Activated CD8-positive, alpha-beta memory T cell treated with anti-CD3 and anti-CD28 coated beads for 1 hour (primary cell): ENCODE measurements at places on chromosomes 2 and 18.

DNA sequence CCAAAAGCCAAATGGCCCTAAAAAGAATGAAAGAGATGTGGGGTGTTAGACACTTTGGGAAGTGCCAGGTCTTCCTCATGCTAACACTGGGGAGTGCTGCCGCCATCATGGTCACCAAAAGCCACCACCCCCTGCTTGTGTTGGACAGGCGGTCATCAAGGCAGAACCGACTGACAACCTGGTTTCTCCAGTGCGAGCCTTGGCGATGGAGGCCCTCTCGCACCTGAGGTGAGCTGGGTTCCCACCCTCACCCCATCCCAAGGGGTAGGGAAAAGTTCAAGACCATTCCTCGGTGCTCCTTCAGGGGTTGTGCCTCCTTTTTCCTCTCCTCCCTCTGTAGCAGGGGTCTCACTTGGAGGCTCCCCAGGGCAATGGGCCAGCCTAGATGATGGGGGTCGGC lies 33.6 kb downstream of the MROH2A start:
- DNase-seq: no peak

DNA sequence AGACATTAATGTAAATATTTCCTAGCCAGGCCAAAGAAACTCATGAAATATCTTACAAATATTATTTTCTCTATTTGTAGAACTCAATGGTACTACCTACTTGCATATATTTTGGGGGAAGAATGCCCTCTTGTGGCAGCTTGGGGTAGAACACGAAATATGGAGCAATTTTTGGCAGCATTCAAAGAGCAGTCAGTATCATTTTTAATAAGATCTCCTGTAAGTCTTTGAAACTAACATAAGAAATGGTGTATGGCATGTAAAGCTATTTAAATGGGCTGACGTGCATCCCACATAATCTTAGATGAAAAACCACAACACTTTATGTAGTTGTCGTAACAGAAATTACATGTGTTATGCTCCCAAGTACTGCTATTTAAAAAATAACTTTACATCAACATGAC lies 62.3 kb upstream of the CCDC195 start:
- peak; percentile 20 for DNase-seq

- DNase-seq: no peak
These were observed 17.7 kb downstream of the EIF4E2 start for GRCh38 chr2:232568161-232568560.

- no peak for DNase-seq
These were observed 139.8 kb downstream of the LTBP1 start for GRCh38 chr2:33086400-33087015.

DNA sequence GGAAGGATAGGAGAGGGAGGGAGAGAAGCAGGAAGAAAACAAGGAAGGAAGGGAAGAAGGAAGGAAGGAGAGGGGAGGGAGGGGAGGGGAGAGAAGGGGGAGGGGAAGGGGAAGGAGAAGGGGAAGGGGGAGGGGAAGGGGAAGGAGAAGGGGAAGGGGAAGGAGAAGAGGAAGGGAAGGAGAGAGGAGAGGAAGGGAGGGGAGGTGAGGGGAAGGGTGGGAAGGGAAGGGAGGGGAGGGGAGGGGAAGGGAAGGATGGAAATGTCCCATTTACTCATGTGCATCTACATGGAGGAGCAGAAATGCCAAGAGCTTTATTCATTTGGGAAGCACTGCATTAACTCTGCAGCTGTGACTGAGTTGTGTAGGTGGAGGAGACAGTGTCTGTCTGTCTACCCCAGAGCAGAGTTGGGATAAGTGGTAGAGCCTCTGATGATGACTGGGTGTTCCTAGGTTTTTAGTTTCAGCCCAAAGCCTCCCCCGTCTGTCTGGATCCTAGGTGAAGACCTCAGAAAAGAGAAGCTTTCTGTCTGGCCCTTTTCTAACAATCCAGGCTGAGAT lies 131.3 kb downstream of the COL6A3 start:
- no peak for DNase-seq

DNA sequence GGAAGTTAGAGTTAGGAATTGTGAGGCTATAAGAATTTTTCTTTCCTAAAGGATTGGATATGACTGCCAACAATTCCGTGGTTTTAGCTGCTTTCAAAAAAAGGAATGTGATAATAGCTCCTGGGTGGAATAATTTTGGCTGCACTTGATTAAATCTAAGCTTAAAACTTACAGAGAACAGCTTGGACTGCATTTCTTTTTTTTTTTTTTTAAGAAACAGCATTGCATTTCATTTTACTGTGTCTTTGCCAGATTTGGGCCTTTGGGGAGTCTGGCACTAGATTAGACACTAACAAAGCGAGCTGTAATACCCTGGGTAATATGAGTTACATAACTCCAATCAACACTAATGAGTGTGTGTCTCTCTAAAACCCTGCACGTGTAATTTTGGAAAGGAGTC lies 37.8 kb upstream of the ZNF397 start:
- DNase-seq: no peak

DNA sequence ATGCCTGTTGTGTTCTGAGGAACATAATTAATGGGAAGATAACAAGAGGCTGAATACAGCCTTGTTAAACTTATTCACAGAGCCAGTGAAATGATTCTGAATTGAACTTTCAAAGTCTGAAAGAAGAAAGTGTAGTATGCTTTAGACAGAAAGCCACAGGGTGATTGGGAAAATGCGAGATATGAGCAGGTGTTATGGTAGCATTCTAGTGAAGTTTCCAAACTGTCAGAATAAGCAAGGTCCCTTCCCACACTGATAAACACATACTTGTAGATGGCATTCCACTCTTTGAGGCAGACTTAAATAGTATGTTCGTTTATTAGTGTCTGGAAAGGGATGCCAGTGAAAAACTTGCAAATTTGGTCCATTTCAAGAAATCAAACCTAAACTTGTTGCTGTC lies 70.5 kb upstream of the ITPRID2 start:
- DNase-seq: no peak
